ENCODE measurements at places on chromosomes 6 and 20.

DNA sequence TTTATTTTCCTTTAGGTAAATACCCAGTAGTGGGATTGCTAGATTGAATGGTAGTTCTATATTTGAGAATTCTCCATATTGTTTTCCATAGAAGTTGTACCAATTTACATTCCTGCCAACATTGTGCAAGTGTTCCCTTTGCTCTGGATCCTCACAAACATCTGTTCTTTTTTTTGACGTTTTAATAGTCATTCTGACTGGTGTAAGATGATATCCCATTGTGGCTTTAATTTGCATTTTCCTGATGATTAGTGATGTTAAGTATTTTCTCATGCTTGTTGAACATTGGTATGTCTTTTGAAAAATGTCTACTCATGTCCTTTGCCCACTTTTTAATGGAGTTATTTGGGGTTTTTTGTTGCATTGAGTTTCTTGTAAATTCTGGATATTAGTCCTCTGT is 85.6 kb downstream of the UBE3D start:
- DNase-seq: no peak

GRCh38 chr6:119390247-119390793 is 40.8 kb upstream of the MAN1A1 start:
- DNase-seq: no peak

DNA sequence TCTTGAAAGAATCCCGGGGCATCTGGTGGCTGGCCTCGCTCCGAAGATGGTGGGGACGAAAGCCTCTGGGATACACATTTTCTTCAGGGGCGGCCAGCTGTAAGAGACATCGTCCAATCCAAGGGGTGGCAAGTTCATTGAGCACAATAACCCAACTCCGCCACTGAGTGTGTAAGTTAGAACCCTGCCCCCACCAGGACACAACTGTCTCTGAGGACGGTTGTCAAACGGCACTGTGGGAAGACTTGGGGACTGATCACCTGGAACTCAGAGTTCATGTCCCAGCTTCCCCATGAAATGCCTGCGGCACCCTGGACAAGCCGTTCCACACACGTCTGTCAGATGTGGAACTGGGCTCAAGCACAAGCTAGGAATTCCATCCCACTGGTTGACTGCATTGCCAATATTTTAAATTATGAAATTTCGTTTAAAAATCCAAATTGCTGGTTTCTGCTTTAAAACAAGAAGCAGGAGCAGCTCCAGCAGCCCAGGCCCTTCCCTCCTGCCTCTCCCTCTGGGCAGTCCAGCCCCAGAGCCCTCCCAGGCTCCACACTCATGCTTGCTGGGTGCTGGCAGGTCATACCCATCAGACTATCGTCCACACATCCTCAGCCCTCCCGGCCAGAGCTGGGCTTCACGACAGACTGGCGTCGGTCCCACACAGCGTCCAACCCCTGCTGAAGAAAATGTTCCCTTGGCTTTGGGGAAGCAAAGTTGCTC is 80.9 kb upstream of the AFDN start:
- no peak for DNase-seq

DNA sequence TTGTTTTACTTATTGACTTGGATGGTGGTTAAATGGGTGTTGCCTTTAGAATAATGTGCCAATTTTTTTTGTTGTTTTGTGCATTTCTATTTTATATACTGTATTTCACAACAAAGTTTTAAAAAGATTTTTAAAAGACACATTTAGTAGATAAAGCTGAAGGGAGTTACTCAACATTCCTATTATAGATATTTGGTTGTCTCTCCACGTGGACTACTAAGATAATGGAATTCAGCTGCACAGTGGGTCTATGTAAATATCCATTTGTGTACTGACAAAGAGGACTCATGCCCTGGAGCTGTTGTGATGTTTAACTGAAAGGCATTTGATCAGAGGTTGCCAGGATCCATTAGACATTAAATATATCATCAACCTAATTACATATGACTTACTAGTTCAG is 23.2 kb upstream of the FAM135A start:
- DNase-seq: no peak

DNA sequence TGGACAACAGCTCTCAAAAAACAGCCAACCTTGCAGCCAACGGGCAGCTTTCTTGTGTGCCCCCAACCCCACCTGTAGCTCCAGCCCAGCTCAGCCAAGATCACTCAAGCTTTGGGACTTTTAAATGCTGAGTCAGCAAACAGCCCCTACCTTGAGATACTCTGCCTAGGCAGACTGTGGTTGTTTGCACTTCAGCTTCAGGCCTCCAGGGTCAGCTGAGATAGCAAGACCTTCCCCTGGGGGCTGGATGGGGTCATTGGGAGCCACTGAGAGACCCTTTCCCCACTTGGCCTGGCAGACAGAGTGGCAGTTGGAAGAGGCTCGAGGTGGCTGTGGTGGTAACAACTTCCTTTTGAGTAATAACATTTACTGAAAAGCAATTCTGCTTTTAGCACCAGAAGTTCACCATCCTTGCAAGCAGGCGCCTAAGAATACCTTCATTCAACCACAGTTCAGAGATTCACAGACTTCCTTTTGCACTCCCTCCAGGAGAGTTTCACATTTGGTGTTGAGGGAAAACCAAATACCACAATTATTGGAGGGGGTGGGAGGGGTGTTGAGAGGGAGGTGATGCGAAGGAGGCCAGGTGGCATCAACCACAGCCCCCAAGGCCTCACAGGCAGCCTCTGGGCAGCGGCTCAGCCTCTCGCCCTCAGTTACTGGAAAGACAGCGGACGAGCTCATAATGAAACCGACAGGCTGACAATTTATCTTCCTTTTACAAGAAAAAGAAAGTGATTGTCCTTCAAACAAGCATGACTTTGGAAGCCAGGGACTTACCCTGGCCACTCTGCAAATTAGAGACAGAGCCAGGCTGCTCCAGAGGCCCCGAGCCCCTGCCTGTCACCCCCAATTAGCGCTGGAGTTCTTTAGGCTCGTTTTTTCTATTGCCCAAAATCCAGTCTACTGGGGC is 148.1 kb downstream of the CEBPB start:
- DNase-seq: peak; percentile 58

DNA sequence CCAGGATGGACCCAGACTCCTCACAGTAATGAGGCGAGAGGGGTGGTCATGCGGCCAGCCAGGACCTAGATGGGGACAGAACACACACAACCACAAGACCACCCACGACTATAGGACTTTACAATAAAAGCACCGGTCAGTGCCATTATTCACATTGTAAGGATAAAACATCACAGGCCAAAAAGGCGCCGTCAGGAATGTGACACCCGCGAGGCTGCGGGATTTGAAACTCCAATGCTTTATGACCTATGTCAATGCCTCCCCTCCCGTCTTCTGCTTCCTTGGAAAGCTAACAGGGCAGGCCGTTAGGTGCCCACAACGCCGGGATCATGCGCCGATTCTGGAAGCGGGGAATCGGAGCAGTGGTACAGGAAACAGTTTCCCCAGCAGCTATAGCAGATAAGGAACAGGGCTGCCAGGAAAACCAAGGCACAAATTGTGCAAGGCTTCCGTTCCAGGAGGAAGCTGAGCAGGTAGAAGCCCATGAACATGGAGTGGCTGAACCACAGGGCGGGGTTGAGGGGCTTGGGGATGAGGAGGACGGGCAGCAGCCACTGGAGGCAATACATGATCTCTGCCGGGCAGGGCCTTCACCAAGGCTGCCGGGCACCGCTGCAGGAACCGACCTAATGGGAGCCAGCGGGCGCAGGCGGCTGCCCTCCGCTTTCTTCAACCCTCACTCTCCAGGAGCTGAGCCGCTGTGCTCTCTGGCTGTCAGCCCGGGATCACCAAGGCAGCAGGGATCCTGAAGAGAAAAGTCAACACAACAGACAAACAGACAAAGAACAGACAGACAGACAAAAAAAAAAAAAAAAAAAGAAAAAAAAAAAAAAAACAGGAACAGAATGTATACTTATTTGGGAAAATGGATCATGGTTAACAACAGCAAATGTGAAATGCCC is 2.2 kb upstream of the NNAT start:
- DNase-seq: no peak

- DNase-seq: no peak
Measured at GRCh38 chr20:56924292-56925081, 295.4 kb downstream of the TFAP2C start.

GRCh38 chr6:89297695-89298351 is 17.3 kb downstream of the GABRR2 start:
- DNase-seq: peak; percentile 98

DNA sequence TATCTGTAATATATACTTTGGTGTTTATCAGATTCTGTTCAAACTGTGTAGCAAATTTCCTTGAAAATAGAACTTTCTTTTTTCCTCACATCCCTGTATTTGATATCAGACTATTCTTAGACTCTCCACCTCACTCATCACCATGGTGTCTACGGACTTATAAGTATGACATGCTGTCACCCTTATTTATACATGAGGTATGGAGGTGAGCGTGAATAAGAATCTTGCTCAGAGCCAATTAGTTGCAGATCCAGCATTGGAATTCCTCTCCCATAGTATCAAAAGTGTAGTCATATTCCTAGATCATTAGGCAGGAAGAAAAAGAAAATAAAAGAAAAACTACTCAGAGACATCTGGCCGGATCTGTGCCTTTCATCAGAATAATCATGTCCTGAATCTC is 43.0 kb downstream of the TPD52L1 start:
- no peak for DNase-seq

DNA sequence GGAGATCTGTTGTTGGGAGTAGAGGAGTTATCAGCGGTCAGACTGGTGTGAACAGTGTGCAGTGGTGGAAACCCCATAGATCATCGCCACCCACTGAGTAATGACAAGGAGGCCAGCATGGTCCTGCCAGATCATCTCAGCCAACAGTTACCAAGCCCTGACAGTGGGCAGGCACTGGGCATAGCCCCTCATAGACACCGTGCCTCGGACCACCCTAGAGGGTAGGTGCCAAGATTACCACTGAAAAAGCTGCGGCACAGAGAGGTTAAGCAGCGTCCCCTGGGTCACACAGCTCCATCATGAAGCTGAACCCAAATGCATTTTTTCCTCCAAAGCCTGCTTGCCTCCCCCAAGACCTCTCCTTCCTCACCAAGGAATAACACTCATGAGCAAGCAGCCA is 21.5 kb upstream of the BMP7 start:
- no peak for DNase-seq

GRCh38 chr20:59613861-59614260 is 9.5 kb downstream of the PHACTR3 start:
- no peak for DNase-seq

- no peak for DNase-seq
Measured at GRCh38 chr6:160190973-160191372, 67.6 kb downstream of the SLC22A2 start.

- DNase-seq: peak; percentile 17
Measured at GRCh38 chr20:25296094-25297093, 48.5 kb downstream of the PYGB start.

DNA sequence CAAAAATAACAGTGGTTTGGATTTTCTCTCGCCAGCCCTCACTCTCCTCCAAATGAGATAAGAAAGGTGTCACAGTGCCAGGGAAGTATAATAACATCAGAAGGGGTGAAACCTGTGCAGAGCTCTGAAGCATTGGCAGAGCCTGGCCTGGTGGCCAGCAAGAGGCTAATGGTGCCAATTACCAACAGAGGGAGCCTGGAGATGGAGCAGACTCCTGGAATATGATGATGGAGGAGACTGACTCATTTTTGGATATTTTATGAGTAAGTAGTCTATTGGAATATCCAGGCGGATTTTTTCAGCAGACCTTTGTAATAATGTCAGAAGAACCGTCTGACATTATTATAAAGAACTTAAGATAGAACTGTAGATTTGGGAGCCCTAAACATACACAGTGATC is 442.6 kb upstream of the MARCKS start:
- DNase-seq: peak; percentile 76

GRCh38 chr6:149122850-149123821 is 194.4 kb upstream of the TAB2 start:
- DNase-seq: no peak

GRCh38 chr6:154277629-154278017 is 79.0 kb downstream of the IPCEF1 start:
- DNase-seq: no peak

GRCh38 chr6:149084808-149085556 is 232.5 kb upstream of the TAB2 start:
- DNase-seq: no peak

- DNase-seq: no peak
Measured at GRCh38 chr6:134168590-134169208, 116.3 kb upstream of the SLC2A12 start.

GRCh38 chr6:121884091-121884490 is 448.6 kb downstream of the GJA1 start:
- no peak for DNase-seq

DNA sequence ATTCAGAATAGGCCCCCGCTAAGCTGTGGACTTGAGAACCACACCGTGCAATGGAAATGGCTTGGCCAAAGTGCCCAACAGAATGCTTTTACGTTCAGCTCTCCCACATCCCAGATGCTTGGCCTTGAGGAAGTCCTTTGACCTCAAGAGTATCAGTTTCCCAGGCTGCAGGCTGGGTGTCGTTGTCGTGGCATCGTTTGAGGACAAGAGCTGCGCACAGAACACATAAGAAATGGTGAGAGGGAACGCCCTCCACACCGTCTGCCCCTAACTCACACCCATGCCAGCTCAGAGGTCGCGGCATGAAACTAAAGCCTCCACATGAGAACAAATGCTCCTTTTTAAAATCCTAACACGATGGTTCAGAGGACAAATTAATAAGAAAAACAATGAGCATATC is 37.0 kb downstream of the NFATC2 start:
- DNase-seq: no peak

DNA sequence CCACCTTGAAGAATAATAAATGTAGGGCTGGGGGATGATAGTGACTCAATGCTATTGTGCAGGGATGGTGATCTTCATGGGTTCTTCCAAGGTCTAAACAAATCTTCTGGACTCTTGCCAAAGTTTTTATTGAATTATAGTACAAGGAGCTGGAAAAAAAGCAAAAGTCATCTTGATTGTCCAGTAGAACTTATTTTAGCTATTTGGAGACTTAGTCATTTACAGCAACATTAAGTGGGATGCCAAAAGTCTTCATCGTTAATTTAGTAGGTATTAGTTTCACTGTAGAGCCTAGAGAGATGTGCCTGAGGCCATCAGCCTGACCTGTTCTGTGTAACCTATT is 212.9 kb upstream of the TBX18 start:
- no peak for DNase-seq

- peak; percentile 83 for DNase-seq
Measured at GRCh38 chr6:15443119-15443830, 197.4 kb downstream of the JARID2 start.

DNA sequence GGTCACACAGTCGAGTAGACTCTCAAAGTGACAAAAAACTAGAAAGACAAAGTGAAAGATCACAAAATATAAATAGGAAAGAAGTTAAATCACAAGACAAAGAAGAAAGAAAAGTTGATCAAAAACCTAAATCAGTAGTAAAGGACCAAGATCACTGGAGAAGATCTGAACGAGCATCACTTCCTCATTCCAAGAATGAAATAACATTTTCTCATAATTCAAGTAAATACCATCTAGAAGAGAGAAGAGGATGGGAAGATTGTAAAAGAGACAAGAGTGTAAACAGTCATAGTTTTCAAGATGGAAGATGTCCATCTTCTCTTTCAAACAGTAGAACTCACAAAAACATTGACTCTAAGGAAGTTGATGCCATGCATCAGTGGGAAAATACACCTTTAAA is 31.6 kb upstream of the GJA10 start:
- DNase-seq: no peak
